Activated T-cell treated with anti-CD3 and anti-CD28 coated beads for 24 hours (primary cell): ENCODE measurements at places on chromosomes 12 and 14.

DNA sequence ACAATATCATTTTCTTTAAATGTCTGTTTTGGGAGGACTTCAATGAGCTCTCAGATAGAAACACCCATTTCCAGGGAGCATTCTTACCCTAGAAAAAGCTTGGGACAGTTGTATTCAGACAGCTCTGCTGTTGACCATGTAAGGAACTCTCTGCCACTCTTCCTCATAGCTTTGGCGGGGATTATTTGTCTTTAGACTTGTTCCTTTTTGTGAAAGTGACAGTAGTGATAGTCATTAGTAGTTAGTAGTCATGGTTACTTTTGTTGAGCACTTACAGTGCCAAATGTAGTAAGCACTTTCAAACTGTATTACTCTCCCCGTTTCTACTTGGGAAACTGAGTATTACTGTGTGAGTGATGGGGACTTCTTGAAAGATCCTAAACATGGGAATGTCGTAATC, 167.3 kb downstream of the RGS6 start:
- DNase-seq = no peak

DNA sequence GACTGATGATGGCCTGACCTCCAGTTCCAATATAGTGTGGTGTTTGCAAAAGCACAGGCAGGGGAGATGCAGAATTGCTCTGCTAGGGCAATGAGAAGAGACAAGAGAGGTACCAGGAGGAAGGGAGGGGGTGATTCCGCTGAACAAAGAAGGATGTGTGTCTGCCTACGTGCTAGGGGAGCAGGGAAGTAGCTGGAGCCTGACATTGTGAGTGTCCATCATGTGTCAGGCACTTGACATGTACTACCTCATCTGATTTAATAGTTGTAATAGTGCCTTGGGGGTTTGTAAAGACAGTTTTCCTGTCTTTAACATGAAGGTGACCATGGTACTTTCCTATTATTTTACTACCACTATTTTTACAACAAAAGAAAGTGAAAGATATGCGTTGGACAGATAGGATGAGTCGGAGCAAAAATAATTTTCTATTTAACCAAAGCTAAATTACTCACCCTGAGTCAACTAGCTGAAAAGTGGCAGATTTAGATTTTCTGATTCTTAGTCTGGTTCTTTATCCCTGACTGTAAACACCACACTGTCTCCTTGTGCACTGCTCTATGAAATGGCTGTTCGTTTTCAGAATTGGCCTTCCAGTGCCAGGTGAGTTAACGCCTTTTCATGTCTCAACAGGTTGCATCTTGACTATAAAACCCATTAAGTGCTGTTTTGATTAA, 33.7 kb upstream of the TEAD4 start:
- no peak for DNase-seq

DNA sequence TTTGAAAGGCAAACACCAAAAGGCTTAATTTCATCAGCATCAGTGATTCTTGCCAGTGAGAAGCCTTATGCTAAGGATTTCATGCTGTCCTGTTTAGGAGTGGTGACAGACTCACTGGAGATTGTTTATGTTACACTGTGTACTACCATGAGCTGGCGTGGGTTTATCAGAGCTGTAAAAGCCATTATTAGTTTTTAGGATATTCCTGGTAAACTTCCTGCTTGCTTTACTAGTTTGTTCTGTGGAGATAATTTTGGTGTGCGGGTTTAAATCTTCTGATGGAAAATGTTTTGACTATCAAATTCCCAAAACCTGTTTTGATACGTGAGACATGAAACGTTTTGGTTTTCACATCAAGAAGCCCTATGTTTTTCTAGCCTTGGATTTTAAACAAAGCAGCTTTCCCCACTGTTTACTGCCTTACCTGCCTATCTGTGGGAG, 15.2 kb downstream of the PPFIBP1 start:
- no peak for DNase-seq

DNA sequence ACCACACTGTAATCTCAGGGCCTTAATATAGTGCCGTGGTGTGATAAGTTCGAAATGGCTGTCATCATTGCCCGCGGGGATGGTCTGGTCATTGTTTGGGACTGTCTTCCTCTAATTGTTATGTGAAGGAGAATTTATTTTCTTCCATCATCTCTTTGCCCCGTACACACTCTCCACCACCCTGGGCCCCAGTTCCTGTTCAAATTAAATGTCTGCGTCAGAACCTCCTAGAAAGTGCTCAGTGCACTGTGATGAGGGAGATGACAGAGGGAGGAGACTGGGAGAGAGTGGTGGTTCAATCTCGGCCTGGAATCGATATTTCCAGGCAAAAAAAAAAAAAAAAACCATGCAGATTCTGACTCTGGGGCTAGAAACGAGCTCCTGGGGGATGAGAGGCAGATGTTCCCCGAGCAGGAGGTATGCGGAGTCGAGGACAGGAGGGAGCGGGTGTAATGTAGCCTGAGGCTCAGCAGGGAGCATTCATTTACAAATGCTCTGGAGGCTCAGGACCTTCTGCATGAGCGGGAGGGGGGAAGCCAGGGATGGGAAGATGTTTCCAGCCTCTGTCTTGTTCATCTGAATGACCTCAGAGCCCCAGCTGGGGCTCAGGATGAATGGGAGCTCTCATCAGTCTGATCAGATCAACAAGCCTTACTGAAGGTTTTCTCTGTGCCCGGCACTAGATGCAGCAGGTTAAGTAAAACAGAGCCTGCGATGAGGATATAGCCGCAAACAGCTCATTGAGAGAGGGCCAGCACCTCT, 219.5 kb downstream of the TBX5 start:
- no peak for DNase-seq

DNA sequence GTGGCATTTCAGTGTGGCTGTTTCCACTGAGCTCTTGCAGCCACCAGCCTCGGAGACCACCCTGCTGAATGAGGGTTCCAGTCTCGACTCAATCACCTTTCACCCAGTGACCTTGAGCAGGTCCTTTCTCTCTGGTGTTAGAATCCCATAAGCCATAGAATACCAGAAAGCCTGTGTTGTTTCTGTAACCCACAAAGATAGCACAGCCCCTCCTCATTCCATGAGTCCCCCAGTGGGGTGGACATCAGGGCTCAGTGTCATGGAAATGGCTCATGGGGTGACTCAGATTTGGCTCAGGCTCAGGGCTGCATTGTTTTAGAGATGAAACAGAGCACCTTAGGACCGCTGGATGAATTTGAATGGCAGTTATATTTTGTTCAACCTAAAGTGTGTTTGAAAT, 171.5 kb downstream of the PTPN11 start:
- no peak for DNase-seq

DNA sequence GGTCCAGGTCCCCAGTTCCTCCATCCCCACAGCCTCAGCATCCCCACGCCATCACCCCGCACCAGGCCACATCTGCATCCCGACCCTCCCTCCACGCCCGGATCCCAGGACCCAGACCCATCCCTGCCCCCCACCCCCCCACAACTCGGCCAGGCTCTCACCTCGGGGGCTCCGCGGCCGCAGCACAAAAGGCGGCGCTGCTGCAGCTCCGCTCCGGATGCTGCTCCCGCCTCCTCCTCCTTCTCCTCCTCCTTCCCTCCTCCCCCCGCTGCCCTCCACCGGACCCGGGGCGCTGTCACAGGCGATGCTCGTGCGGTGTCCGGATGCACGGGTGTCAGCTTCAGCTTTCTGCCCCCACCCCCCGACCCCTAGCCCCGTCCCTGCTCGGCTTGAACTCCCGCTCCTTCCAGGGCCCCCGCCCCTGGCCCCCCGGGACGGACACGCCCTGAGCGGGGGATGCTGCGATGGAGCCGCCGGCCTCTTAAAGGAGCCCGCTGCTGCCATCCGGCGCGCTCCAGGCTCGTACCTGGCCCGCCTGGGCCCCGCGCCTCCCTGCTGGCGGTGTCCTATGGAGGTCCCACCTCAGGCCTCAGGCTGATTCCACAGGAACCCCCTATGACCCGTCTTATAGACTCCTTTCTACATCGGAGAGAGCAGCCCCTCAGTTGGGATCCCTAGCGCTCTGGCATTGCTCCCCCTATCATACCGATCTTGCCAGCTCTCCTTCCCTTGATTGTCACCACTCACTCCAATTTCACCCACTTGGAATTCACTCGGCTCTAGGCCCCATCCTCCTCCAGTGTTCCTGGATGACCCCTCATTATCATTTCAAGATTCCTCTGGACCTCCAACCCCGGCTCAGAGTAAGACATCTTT, at the start of gene MAP3K12:
TSS of gene MAP3K12 (minus strand) at position 193 of the 876 bp plus-strand sequence. CDS start 12,067 bp downstream, outside the sequence.
- peak; percentile 48 for DNase-seq

DNA sequence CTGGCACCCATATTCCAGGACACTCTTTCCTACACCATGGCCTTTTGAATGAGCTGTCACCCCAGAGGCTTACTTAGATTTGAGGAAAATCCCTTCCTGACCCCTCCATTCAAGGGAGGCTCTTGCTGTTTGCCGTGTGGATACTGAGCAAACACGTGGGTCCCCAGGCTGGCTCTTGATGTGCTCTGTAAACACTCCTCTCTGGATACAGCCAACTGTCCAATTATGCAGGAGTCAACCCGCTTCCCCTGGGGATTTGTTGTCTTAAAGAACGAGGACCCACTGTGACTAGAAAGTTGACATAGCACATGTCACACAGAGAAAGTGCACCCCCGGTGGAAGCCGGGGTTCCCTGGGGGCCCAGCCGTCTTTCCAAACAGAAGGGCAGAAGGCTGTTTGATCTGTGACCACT, 75.8 kb upstream of the CEP83 start:
- DNase-seq = no peak

GRCh38 chr14:88321692-88322503, 1.2 kb downstream of the KCNK10 start:
- DNase-seq = no peak

DNA sequence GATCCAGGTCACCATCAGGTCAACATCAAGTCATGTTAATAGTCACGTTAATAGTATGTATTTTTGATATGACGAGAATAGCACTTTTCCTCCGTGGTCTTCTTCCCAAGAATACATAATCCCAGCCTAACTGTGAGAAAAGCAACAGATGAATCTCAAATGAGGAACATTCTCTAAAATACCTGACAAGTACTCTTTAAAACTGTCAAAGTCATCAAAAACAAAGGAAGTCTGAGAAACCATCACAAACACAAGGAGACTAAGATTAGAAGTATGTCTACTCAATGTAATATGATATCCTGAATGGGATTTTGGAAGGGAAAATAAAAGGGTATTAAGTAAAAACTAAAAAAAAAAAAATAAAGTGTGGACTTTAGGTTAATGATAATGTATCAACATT, 36.8 kb upstream of the GLIPR1 start:
- no peak for DNase-seq

GRCh38 chr12:42944516-42944915, 355.0 kb upstream of the PRICKLE1 start:
- no peak for DNase-seq

- no peak for DNase-seq
Measured at GRCh38 chr12:121804417-121805111, 755 bp downstream of the SETD1B start.

DNA sequence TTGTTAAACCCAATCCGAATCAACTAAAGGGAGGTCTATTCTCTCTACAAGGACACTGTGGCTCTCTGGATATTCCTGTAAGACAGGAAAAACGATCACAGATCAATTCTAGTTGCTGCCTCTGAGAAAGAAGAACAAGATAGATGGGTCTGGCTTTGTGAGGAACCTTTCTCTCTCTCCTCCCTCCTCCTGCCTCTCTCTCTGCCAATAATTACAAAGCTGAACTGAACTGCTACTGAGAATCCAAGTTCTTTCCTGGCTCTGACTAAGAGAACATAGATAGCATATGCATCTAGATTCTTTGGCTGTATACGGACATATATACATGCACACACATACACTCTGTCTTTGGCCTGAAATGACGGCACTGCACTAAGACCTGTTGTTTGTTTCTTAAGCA, 27.6 kb downstream of the ETV6 start:
- no peak for DNase-seq

GRCh38 chr12:79384551-79384950, 306.2 kb downstream of the PAWR start:
- DNase-seq = no peak

DNA sequence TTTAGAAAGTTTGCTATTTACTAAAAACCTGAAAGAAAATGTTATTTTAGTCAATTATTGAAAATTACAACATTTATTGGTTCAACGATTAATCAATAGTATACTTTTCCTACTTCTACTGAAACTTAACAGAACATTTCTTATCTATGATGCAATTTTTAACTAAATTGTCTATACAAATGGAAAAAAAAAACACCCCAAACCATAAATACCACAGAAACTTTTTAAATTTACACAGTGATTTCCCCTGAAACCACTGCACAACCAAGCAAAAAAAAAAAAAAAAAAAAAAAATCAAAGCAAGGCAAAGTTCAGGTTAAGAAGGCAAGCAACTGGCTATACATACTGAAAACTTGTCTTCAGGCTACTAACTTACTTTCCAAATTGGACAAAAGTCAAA, 71.9 kb upstream of the POC1B start:
- no peak for DNase-seq

- DNase-seq = no peak
Measured at GRCh38 chr12:84811291-84811690, 101.3 kb downstream of the SLC6A15 start.

DNA sequence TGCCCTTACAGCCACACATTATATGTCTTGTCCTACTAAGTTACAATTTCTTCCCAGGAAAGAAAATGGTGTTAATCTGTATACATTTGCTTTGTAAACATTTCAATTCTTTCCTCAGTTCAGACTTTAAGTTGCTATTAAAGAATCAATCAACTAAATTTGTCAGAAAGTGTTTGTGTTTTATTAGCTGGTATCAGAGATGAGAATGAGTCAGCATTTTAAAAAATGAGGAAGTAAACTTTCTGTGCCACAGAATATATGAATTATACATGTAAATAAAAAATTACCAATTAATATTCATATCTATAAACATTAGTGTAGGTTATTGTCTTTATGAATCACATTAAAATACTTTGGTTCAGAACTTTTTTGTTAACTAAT, 82.0 kb downstream of the LMO3 start:
- DNase-seq = no peak
